ENCODE measurements at places on chromosomes 2 and 18.

- DNase-seq = no peak
These were observed 54.5 kb downstream of the PLEKHM3 start for GRCh38 chr2:207970826-207971180.

DNA sequence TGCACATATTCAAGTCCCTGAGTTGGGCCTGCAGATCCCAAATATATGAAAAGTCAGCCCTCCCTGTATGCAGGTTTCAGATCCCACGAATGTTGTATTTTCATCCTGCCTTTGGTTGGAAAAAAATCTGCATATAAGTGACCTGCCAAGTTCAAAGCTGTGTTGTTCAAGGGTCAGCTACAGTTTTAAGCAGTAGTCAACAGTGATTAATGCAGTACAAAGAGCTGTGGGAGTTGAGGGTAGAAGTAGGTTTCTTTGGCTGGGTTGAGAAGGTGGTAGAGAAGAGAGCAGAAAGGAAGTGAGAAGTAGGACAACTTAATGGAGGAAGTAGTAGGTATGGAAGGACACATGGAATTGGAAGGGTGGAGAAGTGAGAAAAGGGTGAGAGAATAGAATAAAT, 127.9 kb downstream of the ANKRD44 start:
- no peak for DNase-seq

GRCh38 chr2:62565309-62565908, 59.4 kb upstream of the TMEM17 start:
- no peak for DNase-seq

- no peak for DNase-seq
These were observed 92.1 kb downstream of the PTGR3 start for GRCh38 chr18:75116809-75117208.

- no peak for DNase-seq
These were observed 96.7 kb downstream of the WDR7 start for GRCh38 chr18:56747857-56748256.

DNA sequence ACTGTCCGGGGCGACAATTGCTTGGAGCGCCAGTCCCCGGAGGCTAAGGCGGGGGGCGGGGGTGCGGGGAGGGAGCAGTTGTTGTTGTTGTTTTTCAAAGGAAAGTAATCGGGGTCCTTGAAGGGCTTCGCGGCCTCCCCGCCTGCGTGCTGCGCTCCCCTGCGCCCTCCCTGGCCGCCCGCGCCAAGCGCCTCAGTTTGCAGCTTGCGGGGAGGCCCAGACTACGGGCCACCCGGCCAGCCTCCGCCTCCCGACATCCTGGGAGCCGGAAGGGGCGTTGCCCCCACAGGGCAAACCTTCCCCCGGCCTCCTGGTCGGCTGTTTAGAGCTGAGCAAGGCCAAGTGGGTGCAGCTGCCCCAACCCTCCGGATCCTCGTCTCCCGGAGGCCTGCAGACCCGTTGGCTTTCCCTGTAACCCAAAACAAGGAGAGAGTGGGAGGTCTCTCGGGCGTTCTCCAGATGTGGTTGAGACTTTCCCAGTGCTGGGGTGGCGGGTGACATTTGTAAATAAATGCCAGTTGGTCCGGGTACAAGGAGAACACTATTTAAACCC, 3.7 kb upstream of the SIX3 start:
- no peak for DNase-seq
